ENCODE measurements at places on chromosomes 1 and 21.

DNA sequence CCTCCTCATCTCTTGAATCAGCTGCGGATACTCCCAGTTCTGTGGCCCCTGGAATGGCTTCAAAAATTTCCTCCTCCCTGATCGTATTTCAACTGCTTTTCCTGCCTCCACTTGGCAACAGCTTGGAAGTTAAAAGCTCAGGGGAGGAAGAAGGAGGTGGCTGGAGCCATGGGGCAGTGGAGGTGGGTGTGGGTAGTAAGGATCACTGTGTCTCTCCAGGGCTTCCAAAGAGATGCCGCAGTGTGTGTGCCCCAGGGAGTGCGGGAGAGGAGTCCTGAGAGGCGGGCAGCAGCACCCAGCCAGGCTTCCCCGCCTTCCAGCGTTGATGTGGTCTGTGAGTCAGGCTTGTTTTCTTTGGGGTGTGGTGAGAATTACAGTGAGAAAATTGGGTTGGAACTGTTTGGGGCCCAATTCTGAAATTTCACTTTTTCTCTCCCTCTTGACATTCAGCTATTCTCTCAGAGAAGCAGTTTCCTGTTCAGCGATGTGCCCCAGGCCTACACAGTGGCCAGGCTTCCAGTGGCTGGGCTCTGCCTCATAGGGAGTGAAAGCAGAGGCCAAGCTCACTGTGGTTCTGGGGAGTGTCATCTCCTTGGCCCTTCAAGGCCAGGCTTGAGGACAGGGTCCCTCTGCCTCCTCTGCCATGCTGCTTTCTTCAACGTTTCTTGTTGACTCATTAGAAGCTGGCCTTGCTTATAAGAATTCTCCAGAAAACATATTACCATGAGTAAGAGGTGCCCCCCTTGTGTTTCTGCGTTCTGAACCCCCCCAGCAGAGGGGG, 69.0 kb downstream of the PGM1 start:
- DNase-seq, result no peak

DNA sequence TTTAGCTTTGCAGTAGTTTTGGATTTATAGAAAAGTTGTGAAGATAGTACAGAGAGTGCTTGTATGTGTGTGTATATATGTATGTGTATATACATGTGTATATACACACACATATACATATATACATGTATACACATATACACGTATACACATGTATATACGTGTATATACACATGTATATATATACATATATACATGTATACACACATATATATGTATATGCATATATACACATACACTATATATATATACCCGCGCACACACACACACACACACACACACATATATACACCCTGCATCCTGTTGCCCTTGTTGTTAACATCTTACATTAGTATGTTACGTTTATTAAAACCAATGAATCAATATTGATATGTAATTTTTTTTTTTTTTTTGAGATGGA, 24.3 kb downstream of the RPRD2 start:
- no peak for DNase-seq

GRCh38 chr1:21189906-21190500, 13.3 kb upstream of the EIF4G3 start:
- DNase-seq, result no peak

GRCh38 chr1:212301580-212301979, 16.4 kb downstream of the PPP2R5A start:
- DNase-seq, result no peak

GRCh38 chr1:6118415-6118814, 61.7 kb downstream of the CHD5 start:
- DNase-seq, result no peak

DNA sequence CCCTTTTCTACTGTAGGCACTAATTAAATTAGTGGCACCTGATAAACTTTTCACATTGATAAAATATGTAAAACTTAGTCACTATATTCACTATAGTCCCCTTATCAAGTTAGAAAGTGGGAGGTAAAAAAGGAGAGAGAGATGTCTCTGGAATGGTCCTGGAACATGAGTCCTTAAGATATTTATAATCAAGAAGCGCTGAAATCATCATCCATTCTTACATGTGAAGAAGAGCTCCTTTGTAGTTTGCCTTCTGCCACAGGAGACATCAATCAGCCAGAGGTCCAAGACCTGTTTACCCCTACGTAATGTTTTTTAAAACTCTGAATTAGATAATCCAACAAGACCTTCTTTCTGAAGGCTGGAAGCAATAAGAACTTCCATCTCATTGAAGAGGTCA, 65.3 kb downstream of the GATAD2B start:
- no peak for DNase-seq

- no peak for DNase-seq
Measured at GRCh38 chr1:54255026-54255702, 55.2 kb downstream of the MRPL37 start.

- no peak for DNase-seq
Measured at GRCh38 chr21:23686737-23687523, 1920.4 kb downstream of the MRPL39 start.

- DNase-seq, result no peak
Measured at GRCh38 chr1:1430992-1431844, 4.3 kb upstream of the VWA1 start.

DNA sequence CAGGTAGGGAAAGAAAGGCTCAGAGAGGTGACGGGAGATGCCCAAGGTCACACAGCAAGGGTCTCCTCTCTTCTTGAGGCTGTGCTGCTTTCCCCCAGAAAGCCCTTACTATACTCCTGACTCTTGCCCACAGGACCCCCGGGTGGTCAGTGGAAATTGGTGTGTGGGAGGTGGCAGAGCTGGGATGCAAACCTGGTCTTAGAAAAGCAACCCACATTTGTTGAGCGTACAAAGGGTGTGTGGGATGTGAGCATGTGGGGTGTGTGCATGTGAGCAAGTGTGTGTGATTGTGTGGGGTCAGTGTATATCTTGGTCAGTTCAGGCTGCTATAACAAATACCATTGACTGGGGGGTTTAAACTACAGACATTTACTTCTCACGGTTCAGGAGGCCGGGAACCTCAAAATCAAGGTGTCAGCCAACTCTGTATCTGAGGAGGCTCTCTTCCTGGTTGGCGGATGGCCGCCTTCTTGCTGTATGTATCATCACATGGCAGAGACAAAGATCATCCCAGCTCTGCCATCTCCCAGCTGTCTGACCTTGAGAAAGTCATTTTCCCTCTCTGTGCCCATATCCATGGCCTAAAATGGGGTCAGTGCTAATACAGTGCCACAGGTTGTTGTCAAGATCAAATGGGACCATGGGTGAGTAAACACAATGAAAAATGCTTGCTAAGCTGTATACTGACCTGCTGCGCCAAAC, 268.5 kb downstream of the PTPRU start:
- no peak for DNase-seq

- DNase-seq, result no peak
Measured at GRCh38 chr1:103180660-103181059, 72.3 kb upstream of the COL11A1 start.

- no peak for DNase-seq
Measured at GRCh38 chr1:65229754-65230339, 79.5 kb upstream of the DNAJC6 start.

DNA sequence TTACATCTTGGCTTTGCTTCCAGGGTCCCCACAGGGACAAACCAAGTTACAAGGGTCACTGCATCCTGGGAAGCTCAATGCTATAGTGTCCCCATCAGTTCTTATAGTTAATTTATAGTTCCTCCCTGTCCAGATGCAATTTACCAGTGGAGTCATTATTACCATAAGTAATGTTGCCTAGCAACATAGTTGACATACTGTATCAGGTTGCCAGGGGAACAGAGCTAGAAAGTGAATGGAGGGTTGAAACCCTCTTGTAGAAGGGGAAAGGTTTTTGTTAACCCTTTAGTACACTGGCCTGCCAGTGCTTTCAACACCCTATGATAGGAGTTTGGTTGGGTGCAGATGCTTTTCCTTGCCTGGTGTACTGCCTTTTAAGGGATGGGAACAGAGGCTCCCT, 34.3 kb upstream of the TTC4 start:
- no peak for DNase-seq

DNA sequence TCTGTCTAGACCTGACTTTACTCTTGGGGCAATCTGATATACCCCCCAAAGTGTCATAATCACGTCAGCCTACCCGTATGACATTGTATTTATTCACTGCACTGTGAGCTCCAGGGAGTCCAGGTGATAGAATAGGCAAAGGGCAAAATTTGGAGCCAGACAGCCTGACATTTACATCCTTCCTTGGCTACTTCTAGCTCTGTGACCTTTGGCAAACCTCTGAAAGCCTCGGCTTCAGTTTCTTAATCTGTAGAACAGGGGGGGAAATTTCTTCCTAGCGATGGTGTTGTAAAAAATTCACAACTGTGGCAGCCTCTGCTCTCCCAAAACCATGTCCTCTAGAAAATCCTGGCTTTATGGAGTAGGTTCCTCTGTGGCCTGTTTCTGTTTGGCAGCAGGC, 240.9 kb downstream of the KIF26B start:
- no peak for DNase-seq

DNA sequence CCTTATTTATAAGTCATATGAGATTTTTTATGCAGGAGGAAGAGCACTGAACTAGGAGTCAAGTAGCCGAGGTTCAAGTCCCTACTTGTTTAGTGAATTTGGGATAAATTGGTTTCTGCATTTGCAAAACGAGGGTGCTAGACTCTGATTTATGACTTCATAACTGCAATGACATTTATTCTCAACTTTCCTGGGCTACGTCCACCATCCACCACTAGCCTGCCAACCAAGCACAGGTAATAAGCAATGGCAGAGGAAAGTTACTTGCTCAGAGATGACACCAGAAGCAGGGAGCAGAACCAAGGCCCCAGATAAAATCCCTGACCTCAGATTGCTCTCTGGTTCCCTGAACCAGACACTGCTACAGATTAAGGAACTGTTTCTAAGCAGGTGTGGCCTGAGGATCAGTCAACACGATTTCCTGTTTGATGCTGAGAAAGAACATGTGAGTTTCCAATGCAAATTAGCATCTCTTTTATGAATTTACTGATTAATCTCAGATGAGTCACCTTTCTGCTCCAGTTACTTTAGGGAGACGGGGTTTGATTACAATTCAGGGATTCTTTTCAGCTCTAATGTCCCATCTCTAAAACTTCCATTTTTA, 52.7 kb downstream of the PLPP3 start:
- DNase-seq, result no peak

GRCh38 chr1:201362906-201363305, 14.6 kb downstream of the TNNT2 start:
- no peak for DNase-seq

DNA sequence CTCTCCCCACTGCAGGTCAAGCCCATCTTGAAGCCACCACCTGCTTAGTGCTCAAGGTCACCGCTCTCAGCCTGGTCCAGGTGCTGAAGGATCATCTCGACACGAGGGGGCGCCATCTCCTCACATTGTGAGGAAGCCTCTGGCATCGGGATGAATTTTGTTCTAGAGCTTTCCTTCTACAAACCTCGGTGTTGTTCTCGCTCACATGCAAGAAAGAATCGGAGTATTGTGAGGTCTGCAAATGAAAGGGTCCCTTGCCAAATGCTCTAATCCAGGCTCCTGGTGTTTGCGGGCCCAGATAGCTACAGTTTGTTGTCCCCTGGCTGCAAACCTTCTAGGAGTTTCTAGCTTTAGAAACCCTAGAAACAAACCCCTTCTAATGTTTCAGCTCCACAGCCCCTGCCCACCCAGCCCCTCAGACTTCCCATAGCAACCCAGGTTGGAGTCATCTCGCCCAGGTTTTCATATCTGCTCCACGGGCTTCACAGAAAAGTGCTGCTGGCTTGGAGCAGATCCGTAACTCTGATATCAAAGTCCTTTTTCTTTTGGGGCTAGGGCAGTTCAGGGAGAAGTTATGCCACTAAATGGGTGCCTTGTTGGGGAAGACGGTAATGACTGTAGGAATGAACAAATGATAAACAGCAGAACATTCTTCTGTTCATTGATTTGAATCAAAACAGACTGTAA, 8.6 kb upstream of the ATP5PO start:
- DNase-seq, result peak; percentile 93

- no peak for DNase-seq
Measured at GRCh38 chr1:233675446-233675845, 61.5 kb downstream of the KCNK1 start.

- no peak for DNase-seq
Measured at GRCh38 chr1:154624746-154625643, 17.0 kb upstream of the ADAR start.

GRCh38 chr1:93905734-93906133, 3.5 kb downstream of the GCLM start:
- no peak for DNase-seq

DNA sequence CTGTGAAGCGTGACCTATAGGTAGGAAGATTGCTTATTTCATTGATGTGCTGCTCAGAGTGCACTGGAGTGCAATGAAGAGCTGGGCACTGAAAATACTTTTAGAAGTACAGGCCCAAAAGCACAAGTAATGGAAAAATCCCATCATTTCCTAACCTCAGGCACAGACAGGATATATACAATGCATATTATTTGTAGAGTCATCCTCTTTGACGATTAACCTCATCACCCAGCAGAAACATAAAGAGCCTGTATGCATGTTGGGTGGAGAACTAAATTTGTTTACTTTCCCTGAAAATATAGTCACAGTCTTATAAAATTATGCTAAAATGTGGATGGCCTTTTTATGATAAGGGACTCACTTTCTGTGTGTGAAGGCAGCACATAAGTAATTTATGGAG, 98.1 kb downstream of the TNNI3K start:
- no peak for DNase-seq

DNA sequence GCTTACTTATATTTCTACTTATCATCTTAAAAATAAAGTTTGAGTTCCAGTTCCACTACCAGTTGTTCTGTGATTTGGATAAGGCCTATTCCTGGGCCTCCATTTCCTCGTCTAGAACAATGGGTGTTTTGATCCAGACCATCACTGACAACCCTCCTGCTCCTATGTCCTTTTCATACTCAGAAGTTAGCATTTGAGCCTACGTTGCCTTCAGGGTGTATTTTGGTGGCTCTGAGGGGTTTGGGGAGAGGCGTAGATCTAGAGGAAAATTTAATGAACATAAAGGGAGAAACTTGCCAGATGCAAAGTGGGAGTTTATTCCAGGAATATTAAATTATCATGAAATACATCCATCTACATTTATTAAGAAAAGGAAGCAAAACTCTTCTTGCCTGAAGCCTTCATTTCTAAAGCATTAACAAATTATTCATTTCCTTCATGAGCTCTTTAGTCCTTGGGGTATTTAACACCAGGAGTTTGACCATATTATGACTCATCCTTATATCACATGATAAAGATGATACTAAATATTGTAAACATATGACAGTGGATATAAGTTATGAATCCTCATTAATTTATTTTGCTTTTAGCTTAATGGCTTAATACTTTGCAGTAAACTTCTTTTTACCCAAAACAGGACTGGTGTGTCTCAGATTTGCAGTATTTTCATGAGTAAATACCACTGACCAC, 47.2 kb upstream of the SYT14 start:
- DNase-seq, result no peak

DNA sequence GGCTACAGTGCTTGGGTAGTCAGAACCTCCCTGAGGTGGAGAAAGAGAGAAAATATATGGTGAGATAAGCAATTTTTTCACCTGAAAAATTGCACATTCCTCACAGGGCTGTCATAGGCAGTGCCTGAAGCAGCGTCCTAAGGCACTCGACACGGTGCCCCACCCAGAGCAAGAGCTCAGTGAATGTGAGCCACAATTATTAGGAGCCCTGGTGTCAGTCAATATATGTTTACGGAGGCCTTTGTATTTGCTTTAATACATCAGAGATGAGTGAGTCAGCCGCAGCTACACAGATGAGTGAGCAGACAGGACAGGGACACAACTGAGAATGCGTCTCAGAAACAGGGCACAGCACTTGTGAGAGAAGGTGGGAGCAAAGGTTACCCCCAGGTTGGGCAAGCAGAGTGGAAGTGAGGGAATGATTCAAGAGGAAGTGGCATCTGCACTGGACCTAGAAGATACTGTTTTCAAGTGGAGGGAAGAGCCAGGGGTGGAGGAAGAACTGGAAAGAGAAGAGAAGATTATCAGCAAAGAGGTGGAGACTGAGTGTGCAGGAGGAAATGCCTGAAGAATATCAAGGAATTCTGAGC, 5.2 kb upstream of the PIGC start:
- DNase-seq, result no peak
